ENCODE measurements at places on chromosomes 12 and 14. TPM values are rescaled to one million over a fixed set of nuclear protein-coding genes. Genes with fewer than 3 reads are reported as not detected.

Gene GPD1
- total RNA-seq, result 0.53 TPM

Gene DEPDC4
- total RNA-seq, result 0.66 TPM

Gene IQSEC3
- total RNA-seq, result under 0.01 TPM

Gene TOMM20L
- not detected for total RNA-seq

Gene KLHDC2
- 44.6 TPM for total RNA-seq

Gene APOF
- not detected for total RNA-seq

Gene EIF2B2
- 113 TPM for total RNA-seq
